ENCODE measurements at places on chromosomes 7 and 10. TPM values are rescaled to one million over a fixed set of nuclear protein-coding genes. Genes with fewer than 3 reads are reported as not detected.
A peak's percentile ranks its signal among the peaks of the same experiment; 100 is the strongest.

DNA sequence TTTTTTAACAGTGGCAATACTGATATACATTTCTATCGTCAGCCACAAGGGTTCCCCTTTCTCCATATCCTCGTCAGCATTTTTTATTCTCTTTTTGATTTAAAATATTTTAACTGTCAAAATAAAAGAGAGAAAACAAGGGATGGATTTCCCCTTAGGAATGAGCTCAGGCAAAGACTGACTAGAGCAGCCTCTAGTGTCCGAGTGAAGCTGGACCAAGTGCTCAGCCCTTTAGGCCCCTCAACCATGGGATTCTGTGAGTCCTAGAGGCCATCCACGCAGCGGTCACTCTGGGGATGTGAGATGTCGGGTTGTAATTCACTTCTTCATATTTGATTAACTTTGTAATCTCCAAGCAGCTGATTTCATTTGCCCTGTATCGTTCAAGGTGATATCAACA, 137.4 kb upstream of the RNF32 start:
- no peak for DNase-seq

GRCh38 chr7:11239316-11239715, 265.6 kb downstream of the PHF14 start:
- DNase-seq: peak; percentile 13

DNA sequence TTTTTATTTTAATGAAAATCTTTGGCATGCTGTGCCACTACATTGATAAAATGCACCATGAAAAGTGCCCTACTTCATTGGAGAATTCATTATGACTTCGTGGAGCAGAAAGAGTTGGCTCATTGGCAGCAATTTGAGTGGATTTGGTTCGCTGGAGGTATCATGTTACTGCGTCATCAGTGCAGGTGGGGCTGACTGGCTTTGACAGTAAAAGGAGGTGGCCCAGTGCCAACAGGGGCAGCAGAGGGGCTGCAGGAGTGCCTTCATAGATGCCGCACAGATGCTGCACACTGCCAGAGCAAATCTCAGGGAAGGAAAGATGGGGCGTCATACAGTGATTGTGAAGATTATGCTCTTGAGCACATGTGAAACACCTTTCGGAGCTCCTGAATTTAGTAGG, 22.2 kb downstream of the FZD1 start:
- no peak for DNase-seq

Gene TEX36
- polyA plus RNA-seq: 0.11 TPM

Gene DKK1
- polyA plus RNA-seq: 575 TPM

Gene GBX1
- polyA plus RNA-seq: not detected

- DNase-seq: no peak
Measured at GRCh38 chr7:25847336-25848070, 304.5 kb upstream of the NFE2L3 start.

- no peak for DNase-seq
Measured at GRCh38 chr10:122671355-122671754, 28.3 kb downstream of the C10orf120 start.

DNA sequence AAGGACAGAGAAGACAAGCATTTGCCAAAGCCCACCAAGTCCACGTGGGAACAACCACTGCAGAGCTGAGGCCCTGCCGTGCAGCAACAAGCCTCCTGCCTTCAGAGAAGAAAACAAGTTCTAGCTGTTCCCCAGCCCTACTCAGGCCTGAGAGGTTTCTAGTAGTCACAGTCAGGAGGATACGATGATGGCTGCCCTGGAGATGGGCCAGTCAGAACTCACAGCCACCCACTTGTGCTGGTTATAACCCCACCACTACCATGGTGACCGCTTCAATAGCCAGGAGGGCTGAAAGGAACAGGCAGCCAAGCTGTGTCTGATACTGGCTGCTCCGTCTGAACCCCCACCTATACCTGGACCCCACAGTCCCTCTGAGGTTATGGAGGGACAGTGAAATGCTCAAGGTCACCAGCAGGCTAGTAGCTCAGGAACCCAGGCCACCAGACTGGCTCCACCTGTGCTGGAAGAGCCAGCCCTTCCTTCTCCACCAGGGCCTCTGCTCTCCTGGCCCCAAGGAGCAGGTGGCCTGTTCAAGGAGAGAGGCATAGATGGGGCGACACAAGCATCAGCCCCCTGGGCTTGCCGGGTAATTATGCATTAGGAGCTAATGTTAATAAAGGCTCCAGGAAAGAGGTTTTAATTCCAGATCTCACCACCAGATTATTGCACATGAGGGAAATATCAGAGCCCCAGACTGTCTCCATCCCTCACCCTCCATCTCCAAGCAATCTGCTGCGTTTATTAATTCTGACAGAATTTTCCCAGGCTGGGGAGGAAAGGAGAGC, 125.8 kb upstream of the PCBD1 start:
- DNase-seq: no peak

DNA sequence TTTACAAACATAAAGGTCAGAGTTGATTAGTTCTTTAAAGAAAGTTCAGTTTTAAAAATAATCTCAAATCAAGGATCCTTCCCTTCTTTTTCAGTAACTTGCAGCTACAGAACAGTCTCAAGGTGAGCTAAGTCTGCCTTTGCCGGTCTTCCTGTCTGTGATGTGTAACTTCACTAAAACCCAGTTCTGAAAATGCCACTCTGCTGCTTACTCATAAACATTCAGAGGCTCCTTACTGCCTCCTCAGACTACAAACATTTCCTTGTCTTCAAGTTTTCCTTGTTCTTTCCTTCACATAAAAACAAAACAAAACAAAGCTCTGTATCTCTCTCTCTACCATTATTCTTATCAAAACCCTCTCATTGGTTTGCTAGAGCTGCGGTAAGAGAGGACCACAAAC, 128.7 kb downstream of the ETV1 start:
- DNase-seq: no peak

Gene CPXM2
- 14.4 TPM for polyA plus RNA-seq

GRCh38 chr10:3484306-3485056, 300.5 kb downstream of the KLF6 start:
- DNase-seq: no peak

- no peak for DNase-seq
Measured at GRCh38 chr10:78853864-78854263, 214.9 kb upstream of the ZMIZ1 start.

DNA sequence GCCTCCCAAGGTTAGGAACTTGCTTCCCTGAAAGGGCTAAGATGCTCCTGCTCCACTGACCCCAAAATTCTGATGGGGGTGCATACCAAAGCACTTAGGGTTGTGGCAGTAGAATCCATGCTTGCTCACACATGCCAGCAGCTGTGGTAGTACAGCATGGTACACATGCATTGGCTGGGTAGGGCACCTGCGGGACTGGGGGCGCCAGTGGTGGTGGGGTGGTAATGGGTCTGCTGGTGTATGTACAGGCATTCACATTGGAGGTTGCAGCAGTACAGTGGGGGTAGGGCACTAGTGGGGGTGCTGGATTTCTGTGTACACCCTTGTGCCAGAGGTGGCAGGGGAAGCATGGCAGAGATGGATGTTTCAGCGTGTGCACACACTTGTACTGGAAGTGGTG, 72.3 kb upstream of the TAS2R16 start:
- no peak for DNase-seq

Gene PPIF
- polyA plus RNA-seq: 43.4 TPM

DNA sequence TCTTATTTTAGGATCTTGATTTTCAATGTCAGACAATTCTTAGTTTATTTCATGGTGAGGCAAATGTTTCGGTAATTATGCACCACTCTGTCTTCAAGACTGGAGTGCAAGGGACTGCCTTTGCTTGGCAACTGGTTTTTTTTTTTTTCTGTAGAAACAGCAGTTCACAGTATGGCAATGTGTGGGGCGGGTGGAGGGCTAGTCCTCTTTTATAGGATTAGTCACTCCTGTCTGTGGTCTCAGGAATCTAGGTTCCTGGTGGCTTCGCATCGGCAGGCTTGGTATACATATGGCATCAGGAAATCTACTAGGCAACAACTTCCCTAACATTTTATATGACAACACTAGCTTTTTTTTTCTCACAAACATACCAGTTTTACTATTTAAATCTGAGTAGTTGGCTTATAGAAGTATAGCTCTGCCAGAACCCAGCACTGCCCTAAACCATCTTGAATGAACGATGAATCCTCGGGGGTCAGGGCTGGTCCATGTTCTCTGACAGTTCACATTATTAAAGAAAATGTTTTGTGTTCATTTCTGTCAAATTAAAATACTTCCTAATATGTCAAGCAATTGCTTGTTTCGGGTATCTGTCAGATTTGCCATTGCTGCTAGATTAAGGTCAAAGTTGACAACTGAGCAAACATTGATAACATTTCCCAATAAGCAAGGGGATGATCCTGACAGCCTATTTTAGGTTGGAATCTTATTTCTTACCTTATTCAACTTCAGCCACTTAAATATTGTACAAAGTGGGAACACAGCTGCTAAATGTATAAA, 289.7 kb upstream of the VSTM2A start:
- no peak for DNase-seq

Gene ZNF736
- polyA plus RNA-seq: 4.7 TPM

Gene GTF2IRD2
- 17.6 TPM for polyA plus RNA-seq

Gene GSAP
- 7.0 TPM for polyA plus RNA-seq

- no peak for DNase-seq
Measured at GRCh38 chr10:119747940-119748339, 22.1 kb downstream of the INPP5F start.

- no peak for DNase-seq
Measured at GRCh38 chr7:87058744-87059524, 520 bp downstream of the ELAPOR2 start.

- DNase-seq: peak; percentile 37
Measured at GRCh38 chr7:98276241-98276761, 5.2 kb upstream of the BRI3 start.

Gene CDC14C
- polyA plus RNA-seq: not detected

GRCh38 chr7:95594185-95594584, 2.1 kb downstream of the PDK4 start:
- no peak for DNase-seq

DNA sequence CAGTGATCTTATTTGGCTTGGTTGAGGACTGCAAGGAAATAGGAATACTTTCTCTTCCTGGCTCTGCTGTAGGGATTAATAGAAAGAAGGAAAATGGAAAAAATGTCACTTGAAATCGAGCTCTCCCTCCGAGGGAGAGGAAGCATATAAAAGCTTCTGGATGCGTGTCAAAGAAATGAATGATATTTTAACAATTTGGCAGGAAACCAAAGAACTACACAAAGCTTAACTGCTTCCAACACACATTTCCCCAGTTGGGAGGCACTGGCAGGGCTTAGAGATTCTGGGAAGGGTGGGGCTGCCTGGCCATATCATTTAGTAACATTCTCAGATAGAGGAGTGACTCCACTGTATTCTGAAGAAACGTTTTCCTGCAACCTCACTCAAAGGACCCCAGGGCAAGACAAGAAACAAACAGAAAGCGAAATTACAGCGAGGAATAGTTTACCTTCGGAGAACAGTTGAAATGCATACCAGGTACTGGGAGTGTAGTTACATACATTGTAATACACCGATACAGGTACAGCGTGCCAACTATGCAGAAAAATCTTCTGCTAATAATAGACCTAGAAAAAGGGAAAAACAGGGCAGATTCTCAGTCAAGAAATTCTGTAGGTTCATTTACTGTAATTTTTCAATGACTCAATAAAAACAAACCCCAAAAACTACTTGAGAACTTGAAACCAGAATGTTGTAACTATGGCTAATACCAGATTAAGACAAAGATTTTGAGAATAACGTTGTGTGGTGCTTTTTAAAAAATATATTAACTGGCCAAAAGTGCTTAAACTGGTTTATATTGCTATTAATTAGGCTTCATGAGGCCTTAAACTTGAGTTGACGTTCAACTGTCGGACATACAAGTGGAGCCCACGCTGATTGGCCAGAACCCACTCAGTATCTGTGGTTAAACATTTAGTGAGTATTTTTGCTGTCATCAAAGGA, 75.7 kb upstream of the ASAH2 start:
- peak; percentile 70 for DNase-seq

All from BJ (cell line).